ENCODE measurements at places on chromosomes 13 and 19. TPM values are rescaled to one million over a fixed set of nuclear protein-coding genes. Genes with fewer than 3 reads are reported as not detected.

- no peak for DNase-seq
Measured at GRCh38 chr19:4811328-4812131, 20.0 kb downstream of the TICAM1 start.

GRCh38 chr13:49412749-49413148 is 31.1 kb downstream of the CAB39L start:
- no peak for DNase-seq

- DNase-seq: no peak
Measured at GRCh38 chr13:36431204-36432105, 840 bp upstream of the CCNA1 start.

- no peak for DNase-seq
Measured at GRCh38 chr13:30107121-30107520, 200.2 kb downstream of the KATNAL1 start.

Gene IGFL1
- not detected for total RNA-seq

Gene IGFL2
- not detected for total RNA-seq

All from GM12878 (cell line).